HS-5 (cell line): ENCODE measurements at places on chromosomes 4 and X.
A peak's percentile ranks its signal among the peaks of the same experiment; 100 is the strongest.

DNA sequence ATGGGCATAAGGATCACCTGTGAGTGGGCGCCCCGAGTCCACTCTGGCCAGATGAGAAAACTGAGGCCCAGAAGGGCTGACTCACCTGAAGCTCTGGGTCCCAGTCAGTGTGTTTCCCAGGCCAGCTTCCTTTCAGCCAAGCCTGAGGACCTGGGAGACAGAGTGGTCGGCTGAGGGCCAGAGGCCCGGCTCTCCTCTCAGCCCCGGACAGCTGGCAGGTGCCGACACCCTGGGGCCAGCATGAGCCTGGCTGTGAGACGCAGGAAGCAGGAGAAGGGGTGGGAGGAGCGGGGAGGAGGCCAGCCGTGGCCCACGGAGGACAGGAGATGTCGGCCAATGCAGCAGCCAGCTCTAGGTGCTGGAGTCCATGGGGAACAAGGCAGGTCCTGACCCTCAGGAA lies 28.9 kb downstream of the ATP2B3 start:
- DNase-seq, result no peak

GRCh38 chr4:132809298-132810032 lies 339.6 kb upstream of the PCDH10 start:
- DNase-seq, result no peak

GRCh38 chr4:120318196-120318846 lies 251.7 kb upstream of the MAD2L1 start:
- DNase-seq, result no peak

DNA sequence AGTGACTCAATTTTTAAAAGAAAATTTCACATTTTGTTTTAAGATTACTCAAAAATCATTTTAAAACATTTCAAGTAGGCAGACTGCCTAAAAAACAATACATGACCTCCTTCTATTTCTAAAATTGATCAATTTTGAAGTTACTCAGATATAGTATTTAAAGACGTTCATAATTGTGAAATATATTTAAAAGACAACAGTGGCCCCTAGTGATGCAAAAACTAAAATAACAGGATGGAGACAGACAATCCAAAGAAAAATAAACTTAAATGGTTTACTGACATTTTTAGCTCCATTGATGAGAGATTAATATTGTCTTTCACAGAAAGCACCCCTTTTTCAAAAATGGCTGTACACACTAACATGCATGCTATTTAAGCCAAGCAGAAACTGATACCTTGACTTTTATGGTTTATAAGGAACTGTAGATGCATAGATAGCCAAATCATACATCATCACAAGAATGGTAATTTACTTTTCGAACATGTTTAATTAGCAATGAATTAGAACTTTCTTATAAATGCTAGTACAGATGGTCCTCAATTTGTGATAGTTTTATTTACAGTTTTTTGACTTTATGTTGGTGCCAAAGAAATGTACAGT lies 69.8 kb upstream of the FAT4 start:
- DNase-seq, result no peak

DNA sequence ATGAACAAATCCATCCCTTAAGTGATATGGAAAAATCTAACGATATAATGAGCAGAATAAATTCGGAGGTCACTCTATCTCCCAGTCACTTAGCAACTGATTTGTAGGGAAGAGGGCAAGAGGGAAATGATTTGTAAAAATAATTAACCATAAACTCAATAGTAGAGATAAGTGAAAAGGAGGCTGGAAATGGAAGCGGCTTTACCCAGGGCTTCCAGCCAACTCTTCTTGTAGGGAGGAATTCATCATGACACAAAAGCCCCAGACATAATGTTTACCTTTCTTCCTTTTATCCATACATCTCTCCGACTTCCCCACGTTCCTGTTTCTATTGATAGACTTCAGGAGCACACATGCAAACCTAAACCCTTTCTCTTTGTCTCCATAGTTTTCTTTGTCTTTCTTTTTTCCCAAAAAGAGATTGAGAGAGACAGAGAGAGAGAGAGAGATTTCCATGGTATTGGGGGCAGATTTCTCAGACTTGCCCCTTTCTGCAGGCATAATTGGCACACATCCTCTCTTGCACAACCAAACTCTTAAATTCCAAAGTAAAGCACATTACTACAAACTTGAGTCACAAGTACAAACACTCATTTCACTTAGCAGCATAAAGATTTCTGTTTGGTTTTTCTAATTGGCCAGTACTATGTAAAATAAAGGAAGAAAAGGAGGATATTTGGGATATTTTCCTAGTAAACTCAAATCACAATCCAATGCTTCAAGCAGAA lies 140.9 kb downstream of the MAPK10 start:
- DNase-seq, result no peak

- no peak for DNase-seq
These were observed 7.0 kb downstream of the CD38 start for GRCh38 chr4:15784959-15785634.

DNA sequence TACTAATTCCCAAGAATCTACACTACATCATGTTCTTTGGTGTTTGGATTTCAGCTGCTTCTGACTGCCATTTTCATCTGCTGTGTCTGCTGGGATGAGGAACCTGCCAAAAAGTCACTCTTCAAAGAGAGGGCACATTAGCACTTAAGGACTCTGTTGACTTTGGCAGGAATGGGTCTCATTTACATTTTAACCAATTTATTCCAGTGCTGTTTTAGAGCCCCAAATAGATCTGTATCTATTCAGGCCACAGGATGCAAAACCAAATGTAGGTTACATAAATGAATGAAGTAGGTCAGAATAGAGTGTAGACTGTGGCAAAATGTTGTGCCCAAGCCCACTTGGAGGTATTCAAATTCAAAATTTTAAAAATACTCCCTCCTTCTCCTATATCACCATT lies 14.4 kb downstream of the TXK start:
- DNase-seq, result no peak

- DNase-seq, result no peak
These were observed 39.3 kb downstream of the SYNPO2 start for GRCh38 chr4:118927974-118928373.

DNA sequence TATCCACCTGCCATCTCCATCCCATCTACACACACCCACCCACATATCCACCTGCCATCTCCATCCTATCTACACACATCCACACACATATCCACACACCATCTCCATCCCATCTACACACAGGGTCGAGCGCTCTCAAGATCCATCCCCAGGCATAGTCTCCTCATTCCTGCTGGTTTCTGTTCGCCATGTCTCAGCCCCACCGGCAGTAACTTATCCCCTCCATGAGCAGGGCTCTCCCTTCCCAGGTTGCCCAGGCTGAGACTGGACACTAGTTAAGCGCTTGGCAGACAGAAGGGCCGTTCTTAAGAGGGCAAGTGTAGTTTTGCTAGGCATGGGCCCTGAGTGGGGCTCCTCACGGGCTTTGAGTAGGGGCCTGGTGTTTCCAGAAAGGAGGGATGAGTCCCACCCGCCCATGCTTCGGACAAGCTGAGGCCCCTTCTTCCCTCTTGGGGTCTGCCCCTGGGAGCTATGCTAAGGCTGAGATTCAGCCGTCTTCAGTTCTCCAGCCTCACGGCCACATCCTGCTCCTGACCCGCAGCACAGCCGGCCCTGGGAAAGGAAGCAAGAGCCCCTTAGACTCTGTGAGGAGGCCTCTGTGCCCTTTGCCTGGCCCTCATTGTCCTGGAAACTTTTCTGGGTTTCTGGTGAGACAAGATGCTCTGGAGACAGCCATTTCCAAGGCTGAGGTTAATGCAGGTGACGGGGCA lies 20.4 kb downstream of the TMEM271 start:
- DNase-seq, result no peak

- DNase-seq, result no peak
These were observed 49.9 kb upstream of the HELT start for GRCh38 chr4:184968366-184968765.

DNA sequence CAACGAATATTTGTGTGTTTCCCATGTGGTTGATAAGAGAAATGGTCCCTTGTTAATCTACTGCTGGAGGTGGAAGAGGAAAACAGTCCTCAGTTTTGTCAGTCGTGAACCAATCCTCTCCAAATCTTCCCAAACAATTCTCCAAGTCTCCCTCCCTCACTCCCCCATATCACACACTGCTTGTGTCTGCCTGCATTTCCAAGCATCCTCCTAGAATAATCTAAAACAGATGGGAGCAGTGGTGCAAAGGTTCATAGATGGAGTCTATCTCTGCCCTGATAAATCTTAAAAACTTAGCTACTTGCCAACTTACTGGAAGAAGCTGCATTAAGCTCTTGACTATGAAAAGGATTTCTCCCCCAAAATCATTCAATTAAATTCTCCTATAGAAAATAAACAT lies 43.7 kb upstream of the SH3KBP1 start:
- no peak for DNase-seq

DNA sequence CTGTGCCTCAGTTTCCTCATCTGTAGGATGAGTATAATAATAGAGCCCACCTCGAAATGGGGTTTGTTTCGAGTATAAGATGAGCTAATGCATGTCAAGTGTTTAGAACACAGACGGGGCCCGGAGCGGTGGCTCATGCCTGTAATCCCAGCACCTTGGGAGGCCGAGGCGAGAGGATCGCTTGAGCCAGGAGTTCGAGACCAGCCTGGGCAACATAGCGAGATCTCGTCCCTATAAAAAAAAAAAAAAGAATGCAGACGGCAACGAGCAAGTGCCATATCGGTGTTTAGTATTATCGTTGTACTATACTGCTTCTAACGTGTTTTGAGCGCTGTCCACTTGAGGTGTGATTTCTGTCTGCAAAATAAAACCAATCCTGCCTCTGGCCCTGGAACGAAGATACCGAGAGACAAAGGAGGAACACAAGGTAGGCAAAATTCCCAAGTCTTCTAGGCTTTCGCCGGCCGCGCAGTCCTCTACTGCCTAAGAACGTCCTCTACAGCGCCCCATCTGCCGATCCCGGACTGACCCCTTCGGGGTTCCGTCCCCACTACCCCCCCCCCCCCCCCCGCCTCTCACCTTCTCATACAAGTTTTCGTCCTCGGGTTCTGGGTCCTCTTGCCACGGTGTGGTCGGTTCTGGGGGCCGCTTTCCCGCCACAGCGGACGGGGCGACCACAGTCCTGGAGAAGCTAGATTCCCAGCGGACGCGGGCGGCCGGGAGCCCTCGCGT lies 442 bp downstream of the NDUFB11 start:
- DNase-seq, result no peak

- no peak for DNase-seq
These were observed 119.6 kb upstream of the BANK1 start for GRCh38 chr4:101670897-101671296.

GRCh38 chr4:110704748-110705439 lies 82.0 kb upstream of the PITX2 start:
- no peak for DNase-seq

- DNase-seq, result no peak
These were observed 78.7 kb upstream of the RASGEF1B start for GRCh38 chr4:81550388-81550859.

- DNase-seq, result no peak
These were observed 33.7 kb downstream of the METAP1 start for GRCh38 chr4:99029018-99029735.

DNA sequence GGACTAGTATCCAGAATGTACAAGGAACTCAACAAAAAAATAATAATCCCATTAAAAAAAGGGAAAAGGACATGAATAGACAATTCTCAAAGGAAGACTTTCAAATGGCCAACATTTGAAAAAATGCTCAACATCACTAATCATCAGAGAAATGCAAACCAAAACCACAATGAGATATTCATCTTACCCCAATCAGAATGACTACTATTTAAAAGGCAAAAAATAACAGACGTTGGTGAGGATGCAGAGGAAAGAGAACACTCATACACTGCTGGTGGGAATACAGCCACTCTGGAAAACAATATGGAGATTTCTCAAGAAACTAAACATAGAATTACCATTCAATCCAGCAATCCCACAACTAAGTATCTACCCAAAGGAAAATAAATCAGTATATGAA lies 133.1 kb downstream of the KDR start:
- no peak for DNase-seq

GRCh38 chr4:128468123-128468989 lies 180.7 kb upstream of the PGRMC2 start:
- peak; percentile 80 for DNase-seq

GRCh38 chr4:89290727-89291516 lies 16.7 kb downstream of the GPRIN3 start:
- DNase-seq, result no peak

DNA sequence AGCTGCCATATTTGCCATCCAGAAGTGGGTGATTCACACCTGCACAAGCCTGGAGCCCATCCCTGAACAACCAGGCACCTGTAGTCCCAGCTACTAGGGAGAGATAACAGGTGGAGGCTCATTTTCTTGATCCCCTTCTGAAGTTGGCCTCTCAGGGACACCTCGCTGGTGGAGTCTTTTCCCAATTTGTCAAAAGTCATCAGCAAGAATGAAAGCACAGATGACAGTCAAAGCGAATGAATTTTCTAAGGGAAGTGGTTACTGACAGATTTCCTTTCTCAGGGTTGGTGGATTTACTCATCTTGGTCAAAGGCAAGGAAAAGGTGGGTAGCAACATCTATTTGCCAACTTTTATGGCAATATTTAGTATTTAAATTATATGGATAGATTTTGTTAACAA lies 36.5 kb downstream of the FGFBP1 start:
- no peak for DNase-seq

DNA sequence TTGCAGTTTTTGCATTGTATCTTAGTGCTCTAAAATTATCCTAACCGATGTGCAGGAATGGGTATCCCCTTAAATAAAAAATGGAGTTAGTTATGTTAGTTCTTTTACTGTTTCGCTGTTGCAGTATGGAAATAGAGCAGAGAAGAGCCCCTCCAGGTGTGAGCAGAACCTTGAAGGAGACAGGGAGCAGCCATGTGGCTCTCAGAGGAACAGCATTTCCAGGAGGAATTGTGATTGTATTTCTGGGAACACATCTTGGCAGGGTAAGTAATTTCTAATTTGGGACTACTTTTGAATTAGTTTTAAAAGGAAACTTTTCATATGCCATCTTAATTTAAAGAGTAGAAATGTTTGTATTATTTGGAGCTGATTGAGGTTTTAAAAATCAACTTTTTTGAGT lies 5.3 kb upstream of the CCDC158 start:
- no peak for DNase-seq

- DNase-seq, result no peak
These were observed 137.5 kb downstream of the CPE start for GRCh38 chr4:165516281-165516833.

DNA sequence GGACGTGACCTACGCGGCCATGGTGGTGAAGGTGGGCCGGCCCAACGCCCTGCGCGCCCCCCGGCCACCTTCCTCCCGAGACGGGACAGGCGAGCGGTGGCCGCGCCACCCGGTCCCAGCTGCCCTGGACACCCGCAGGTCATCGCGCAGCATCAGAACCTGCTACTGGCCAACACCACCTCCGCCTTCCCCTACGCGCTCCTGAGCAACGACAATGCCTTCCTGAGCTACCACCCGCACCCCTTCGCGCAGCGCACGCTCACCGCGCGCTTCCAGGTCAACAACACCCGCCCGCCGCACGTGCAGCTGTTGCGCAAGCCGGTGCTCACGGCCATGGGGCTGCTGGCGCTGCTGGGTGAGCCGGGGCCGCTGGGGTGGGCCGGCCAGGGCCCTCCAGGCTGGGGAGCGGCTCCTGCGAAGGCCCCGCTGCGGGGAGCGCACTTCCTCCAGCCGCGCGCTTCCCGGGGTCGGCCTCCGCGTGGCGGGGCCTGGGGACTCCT lies 9.0 kb upstream of the SLC26A1 start:
- no peak for DNase-seq

- DNase-seq, result no peak
These were observed 42.2 kb downstream of the SH2D1A start for GRCh38 chrX:124388562-124388961.
